ENCODE measurements at places on chromosomes 3 and 15. TPM values are rescaled to one million over a fixed set of nuclear protein-coding genes. Genes with fewer than 3 reads are reported as not detected.

GRCh38 chr15:43516801-43517353 lies 531 bp upstream of the MAP1A start:
- DNase-seq: peak; percentile 49

GRCh38 chr3:142046320-142047020 lies 102.9 kb downstream of the TFDP2 start:
- no peak for DNase-seq

Gene GOLGA8N
- 6.9 TPM for total RNA-seq

Gene CHRFAM7A
- 3.5 TPM for total RNA-seq

DNA sequence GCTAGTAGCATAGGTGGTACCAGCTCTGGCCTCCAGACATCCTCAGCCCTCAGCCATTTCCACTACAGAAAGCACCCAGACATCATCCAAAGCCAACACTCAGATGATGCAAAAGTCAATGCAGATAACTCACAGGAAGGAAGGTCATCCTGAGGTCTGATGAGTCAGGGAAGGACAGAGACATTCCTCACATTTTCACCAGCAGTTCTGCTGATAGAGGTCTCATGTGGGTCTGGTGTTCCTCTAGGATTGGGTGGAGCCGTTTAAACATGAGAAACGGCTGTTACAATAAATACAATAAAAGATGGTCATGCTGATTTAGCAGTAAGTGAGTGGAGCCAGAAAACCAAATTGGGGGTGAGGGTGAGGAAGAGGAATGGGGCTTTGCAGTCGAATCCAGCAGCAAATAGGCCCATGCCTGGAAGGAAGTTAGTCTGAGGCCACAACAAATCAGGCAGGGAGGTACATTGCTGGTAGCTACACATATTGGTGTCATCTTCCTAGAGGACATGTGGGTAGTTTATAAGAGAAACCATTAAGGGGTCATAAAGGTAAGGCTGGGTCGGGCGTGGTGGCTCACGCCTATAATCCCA lies 33.3 kb upstream of the FLNB start:
- no peak for DNase-seq

GRCh38 chr3:106022913-106023312 lies 154.1 kb upstream of the CBLB start:
- no peak for DNase-seq

GRCh38 chr3:158267015-158267414 lies 157.1 kb downstream of the RSRC1 start:
- no peak for DNase-seq

DNA sequence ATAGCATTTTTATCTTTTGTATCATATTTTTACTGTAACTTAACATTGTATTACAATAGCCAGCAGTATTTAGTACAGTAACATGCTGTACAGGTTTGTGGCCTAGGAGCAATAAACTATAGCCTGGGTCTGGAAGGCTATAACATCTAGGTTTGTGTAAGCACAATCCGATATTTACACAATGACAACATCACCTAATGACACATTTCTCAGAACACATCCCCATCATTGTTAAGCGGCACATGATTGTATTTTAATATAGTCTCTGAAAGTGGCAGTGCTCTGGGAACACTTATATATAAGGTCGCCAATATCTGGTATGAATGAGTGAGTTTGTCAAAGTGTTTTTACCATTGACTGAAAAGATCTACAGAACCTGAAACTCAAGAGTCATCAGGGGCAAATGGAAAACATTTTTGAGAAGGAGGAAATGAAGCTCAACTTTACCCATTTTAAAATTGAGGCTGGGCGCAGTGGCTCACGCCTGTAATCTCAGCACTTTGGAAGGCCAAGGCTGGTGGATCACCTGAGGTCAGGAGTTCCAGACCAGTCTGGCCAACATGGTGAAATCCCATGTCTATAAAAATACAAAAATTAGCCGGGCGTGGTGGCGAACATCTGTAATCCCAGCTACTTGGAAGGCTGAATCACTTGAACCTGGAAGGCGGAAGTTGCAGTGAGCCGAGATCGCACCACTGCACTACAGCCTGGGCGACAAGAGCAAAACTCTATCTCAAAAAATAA lies 38.8 kb upstream of the TNFSF10 start:
- no peak for DNase-seq

DNA sequence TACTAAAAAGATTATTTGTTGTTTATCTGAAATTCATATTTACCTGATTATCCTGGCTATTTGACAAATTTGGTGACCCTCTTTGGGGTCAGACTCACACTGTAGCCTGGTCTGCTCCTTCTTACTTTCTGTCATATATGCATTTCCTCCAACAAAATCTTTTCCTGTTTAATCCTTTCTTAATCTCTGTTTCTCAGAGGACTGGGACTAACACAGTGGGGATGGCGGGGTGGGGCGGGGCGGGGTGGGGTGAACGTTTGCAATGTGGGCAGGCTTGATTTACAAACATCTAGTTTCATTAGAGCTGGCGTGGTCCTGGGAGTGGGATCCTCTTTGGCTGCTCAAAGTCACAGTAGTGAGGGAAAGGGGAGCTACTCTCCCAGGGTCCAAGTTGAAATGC lies 35.3 kb upstream of the CDCP1 start:
- no peak for DNase-seq

- DNase-seq: no peak
These were observed 5.8 kb upstream of the PLA2G4D start for GRCh38 chr15:42100021-42100800.

- DNase-seq: no peak
These were observed 3.8 kb downstream of the DCBLD2 start for GRCh38 chr3:98897701-98898100.

- DNase-seq: peak; percentile 76
These were observed 26.1 kb upstream of the SFMBT1 start for GRCh38 chr3:53071882-53072431.

GRCh38 chr3:148466143-148466542 lies 231.6 kb upstream of the AGTR1 start:
- no peak for DNase-seq

DNA sequence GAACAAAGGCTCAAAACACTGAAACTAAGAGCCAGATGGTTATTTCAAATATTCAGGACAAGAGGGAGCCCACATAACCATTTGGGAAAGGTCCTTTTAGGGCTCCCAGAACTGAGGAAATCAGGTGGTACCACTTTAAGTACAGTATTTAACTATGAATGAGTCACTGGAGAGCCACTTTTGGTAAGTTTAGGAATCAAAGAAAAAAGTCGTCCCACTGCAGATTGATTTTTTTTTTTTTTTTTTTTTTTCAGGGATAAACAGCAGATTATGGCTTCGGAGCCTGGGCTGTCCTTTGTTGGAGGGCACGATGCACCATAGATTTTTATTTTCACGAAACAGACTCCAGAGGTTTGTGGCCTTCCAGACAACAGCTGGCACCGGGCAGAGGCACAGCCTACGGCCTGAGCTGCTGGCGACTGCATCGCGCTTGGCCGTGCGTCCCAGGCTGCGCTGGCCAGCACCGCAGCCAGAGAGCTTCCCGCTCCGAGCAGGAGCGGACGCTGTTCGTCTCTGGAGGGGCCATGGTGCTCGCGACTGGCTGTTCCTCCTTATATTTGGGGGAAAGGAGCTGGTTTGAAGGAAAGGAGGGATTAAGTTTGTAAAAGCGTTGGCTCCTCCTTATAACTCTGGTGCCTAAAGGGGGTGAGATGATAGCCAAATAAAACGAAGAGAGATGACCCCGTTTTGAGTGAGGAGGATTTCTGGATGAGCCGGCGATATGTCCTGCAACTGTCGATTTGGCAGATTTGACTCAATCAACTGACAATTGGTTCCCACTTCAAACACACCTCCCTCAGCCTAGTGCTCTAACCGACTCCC lies 152.9 kb upstream of the GOLIM4 start:
- no peak for DNase-seq

DNA sequence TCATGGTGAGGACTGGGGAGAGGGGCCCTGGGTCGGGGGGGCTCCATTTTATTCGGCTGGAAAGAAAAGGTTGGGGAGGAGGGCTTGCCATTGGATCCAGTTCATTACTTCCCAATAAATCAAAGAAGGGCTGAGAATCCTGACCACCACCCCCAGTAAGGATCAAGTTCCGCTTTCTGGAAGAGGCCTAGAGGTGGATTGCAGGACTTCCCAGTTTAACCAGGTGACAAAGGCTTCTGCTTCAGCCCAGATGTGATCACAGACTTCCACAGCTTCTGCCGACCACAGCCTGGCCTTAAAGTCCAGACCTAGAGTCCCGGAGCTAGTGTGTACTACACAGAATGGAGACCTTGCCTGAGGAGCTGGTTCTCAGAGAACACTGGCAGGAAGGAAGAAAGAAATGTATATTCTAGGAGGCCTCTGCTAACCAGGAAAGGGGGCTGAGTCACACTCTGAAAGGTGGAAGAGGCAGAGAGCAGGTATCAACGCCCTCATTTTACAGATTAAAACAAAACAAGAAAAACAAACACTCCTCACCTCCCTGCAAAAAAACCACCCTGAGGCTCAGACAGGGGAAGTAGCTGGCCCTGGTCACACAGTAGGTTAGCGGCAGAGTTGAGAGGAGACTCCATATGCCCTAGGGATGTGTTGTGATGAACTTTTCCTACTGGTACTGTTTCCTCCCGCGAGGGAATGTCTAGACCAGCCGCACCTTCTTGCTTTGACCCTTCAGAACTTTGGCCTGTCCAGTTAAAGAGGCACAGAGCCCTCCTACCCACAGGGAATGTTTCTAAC lies 1.1 kb upstream of the CEMIP start:
- DNase-seq: no peak

Gene GLT8D1
- 33.2 TPM for total RNA-seq

Gene WHAMM
- 7.8 TPM for total RNA-seq

Gene OR5AC2
- not detected for total RNA-seq

Gene GABRR3
- not detected for total RNA-seq

DNA sequence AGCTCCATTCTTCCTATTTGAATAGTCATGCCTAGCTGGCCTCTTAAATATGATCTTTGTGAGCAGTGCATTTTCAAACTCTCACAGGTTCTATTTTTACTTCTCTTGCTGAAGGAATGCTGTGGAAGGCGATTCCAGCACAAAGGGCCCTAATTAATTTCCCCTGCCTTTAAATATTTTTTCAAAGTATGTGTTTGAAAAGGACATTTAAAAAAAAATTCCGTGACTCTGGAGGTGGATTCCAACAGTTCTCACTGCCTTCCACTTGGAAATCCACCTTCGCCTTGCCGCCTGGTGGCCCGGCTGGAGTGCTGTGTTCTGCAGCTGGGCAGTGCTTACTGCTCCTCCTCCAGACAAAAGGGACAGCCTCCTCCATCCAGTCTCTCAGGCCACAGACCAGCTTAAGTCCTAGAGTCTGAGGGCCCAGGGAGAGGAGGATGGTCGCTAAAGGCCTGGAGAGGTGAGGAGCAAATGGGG lies 61.5 kb upstream of the CORO2B start:
- no peak for DNase-seq

- no peak for DNase-seq
These were observed 12.7 kb upstream of the TOPBP1 start for GRCh38 chr3:133674290-133674919.

DNA sequence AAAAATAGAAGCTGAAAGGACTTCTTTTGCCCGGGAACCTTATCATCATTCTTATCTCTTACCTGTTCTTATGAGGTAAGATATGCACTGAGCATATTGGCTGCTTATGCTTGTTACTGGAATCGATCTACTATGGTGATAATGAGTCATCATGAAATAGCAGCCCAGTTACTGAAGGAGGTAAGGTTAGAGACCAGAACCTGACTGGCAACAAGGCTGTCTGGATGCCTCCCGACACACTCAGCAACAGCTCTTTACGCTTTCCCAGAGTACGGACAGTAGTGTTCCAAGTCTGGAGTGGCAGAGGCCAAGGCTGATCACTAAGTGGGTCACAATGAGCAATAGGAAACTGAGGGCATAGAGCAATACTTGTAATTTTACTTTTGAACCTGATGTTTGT lies 314.1 kb downstream of the NLGN1 start:
- DNase-seq: no peak

DNA sequence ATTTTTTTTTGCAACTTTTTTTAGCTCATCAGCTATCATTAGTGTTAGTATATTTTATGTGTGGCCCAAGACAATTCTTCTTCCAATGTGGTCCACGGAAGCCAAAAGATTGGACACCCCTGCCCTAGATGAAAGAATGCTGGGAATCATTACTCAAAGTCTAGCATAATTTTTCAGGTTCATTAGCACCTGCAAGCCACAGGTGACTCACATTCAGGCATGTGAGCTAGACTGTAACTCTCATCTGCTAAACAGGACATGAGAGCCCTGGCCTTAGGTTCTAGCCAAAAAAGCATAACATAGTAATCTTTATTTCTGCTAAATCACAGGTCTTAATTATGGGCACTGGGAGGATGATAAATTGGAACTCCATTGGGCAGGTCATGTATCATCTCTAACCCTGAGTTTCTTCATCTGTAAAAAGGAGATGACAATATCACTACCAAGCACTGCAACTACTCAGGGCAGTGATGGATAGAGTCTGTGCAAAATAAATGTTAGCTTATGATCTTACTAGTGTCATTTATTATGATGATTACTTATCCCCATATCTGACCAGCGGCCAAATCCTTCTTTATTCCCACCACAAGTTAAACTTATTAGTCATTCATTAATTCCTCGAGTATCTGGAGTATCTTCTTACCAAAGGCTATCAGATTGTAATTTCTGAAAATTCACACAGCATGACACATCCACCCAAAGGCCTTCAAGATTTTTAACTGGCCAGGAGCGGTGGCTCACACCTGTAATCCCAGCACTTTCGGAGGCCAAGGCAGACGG lies 125.0 kb downstream of the PLD1 start:
- DNase-seq: no peak

- DNase-seq: no peak
These were observed 153.5 kb downstream of the MECOM start for GRCh38 chr3:169509780-169510692.

- DNase-seq: peak; percentile 51
These were observed 136.3 kb downstream of the EEFSEC start for GRCh38 chr3:128289534-128289933.

DNA sequence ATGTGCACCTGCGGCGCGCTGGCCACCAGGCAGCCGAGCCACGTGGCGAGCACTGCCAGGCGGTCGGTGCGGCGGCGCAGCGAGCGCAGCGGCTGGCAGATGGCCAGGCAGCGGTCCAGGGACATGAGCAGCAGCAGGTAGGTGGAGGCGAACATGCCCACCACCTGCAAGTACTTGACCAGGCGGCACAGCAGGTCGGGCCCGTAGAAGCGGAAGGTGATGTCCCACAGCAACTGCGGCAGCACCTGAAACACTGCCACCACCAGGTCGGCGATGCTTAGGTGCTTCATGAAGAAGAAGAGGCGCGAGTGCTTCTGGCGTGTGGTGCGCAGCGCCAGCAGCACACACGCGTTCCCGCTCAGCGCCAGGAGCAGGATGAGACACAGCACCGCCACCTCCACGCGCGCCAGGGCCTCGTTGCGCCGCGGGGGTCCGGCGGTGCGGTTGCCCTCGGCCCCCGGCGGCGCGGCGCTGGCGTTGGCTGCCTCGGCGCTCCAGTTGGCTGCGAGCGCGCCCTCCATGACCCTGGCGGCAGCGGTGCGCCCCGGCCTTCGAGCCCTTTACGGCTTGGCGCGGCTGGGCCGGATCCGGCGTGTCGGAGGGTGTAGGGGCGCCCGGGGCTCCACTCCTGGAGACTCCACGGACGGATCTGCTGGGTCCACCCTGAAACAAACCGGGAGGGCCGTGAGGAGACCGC lies 1.6 kb downstream of the OXTR start:
- no peak for DNase-seq

Measured in mesenteric fat pad (tissue), 1 donor.